ENCODE measurements at places on chromosomes 11 and 22.

GRCh38 chr11:94774345-94774744 is 6.2 kb downstream of the AMOTL1 start:
- peak; percentile 60 for DNase-seq

- DNase-seq: no peak
Measured at GRCh38 chr11:133808393-133809140, 36.7 kb downstream of the SPATA19 start.

DNA sequence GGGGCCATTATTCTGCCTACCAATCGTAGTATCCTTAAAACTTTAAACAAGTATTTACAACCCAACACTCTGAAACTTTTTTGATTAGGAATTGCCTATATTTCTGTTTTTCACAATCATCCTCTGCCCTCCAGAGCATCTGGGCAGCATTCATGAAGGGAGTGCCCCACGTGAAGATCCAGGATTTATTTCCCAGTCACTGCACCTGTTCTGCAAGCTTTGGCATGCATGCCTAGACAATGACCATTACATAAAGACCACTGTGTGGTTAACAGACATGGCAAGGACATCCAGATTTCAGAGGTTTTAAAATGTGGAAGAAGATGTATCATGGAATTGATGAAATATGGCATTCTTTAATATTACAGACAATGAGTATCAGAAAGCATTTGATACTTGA is 1083.8 kb downstream of the TBC1D22A start:
- no peak for DNase-seq

DNA sequence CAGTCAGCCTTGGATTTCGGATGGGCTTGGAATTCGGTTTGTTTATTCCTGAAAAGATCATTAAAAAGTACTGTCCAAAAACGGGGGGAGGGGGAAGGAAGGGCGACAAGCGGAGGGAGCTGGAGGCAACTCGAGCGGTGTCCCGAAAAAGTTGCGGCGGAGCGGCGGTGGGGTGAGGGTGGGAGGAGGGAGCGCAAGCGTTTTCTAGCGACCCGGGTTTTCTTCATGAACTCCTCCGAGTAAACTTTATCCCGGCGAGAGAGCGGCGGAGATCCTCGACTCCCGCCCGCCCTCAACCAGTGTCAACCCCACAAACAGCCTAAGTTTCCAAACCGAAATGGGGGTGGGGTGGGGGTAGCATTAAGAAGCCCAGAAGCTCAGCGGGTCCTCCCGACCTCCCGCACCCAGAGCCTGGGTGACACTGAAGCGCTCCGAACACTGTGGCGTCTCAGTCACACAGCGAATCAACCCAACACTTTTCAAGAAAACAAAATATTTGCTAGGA is 133.0 kb upstream of the C11orf58 start:
- DNase-seq: no peak

DNA sequence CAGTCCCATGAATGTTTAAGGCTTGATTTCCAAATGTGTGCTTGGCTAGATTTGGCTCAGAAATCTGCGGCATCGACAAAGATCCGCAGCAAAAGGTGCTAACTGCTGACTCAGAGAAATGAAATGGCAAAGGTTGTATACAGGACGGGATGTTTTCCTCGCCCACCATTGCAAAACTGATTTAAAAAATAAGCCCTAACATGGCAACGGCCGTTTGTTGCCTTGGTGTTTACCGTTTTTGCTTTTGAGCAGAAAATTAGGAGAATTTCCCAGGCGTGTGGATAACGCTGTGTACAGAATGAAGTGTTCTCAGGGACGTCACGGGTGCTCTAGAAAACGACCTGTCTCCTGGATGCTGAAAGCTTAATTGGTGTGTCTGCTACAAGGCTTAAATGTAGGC is 70.2 kb downstream of the ARHGAP8 start:
- DNase-seq: no peak

GRCh38 chr22:46791201-46791731 is 28.8 kb downstream of the TBC1D22A start:
- no peak for DNase-seq

DNA sequence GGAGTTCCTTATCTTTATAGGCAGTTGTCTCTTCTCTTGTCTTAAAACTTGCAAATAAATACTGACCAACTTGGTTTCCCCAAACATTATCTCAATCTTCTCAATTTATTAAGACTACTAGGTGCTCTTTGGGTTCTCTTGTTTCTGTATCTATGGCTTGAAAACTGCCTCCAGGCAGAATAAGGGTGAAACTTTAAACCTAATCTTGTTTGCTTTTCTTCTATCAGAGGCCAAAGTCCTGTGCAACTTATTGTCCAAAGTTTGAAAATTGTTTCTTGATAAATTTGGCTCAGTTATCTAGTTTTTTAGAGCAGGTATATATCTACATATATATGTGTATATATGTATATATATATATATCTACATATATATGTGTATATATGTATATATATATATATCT is 110.1 kb upstream of the ANO5 start:
- DNase-seq: no peak

GRCh38 chr11:133339495-133340140 is 192.7 kb downstream of the OPCML start:
- DNase-seq: no peak

- DNase-seq: no peak
Measured at GRCh38 chr11:45655012-45655283, 10.5 kb downstream of the CHST1 start.

- DNase-seq: no peak
Measured at GRCh38 chr22:21073023-21073422, 27.3 kb downstream of the LRRC74B start.

GRCh38 chr11:60753309-60753708 is 3.4 kb upstream of the MS4A15 start:
- DNase-seq: no peak

DNA sequence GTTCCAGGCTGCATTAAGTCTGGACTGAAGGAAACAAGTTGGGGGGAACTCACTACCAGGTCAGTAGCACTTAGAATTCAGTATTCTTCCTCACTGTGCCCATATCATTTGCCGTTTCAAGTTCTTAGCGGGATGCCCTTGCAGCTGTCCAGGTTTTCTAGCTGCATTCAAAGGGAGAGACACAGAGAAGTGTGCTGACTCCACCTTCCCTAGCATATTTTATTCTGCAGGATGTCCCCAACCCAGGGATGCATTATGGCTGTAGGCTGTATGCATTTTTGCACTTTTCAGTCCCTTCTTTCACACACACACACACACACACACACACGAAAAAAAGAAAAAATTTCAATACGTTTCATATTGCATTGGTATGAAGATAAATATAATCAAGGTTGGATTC is 35.8 kb upstream of the MAPK1 start:
- DNase-seq: no peak

- DNase-seq: no peak
Measured at GRCh38 chr11:75771646-75772410, 3.2 kb downstream of the DGAT2 start.

GRCh38 chr11:123197711-123198110 is 2.7 kb upstream of the CLMP start:
- no peak for DNase-seq

GRCh38 chr11:130513132-130513531 is 64.7 kb downstream of the ADAMTS15 start:
- peak; percentile 83 for DNase-seq

- DNase-seq: no peak
Measured at GRCh38 chr11:9142732-9143131, 51.3 kb upstream of the SCUBE2 start.

DNA sequence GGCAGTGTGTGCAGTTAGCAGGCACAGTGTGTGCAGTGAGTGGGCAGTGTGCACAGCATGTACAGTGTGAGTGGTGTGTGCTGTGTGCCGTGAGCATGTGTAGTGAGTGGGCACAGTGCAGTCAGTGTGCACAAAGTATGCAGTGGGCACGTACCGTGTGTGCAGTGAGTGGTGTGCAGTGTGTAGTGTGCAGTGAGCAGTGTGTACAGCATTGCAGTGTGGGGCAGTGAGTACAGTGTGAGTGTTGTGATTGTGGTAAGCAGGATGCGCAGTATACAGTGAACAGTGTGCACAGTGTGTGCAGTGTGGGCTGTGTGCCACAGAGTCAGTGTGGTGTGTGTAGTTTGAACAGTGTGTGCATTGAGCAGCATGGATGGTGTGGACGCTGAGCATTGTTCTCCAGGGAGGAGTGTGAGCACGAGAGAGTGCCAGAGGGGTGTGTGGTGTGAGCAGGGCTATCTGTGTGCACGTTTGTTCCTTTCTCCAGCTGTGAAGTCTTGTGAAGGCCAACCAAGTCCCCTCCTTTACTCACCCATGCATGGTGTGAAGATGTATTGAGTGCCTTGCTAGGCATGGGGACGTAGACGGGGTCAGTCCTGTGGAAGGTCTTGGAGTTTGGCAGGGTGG is 3.0 kb downstream of the SHANK3 start:
- DNase-seq: no peak
